ENCODE measurements at places on chromosomes 5 and 9.

- DNase-seq = no peak
These were observed 165.0 kb upstream of the HMHB1 start for GRCh38 chr5:143646961-143647360.

DNA sequence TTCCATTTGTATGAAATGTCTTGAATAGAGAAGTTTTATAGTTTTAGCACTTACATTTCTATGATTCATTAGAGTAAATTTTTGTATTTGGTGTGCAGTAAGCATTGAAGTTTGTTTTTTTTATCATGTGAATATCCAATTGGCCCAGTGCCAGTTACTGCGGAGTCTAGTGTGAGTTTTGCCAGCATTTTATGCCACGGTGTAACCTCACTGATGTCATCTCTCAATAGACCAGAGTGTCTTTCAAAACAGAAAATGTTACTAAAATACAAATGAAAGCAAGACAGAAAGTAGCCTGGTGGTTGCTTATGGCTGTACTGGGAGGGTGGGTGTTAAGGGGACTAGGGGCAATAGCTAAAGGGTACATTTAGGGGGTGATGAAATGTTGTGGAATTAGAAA, 62.8 kb downstream of the IPPK start:
- no peak for DNase-seq

DNA sequence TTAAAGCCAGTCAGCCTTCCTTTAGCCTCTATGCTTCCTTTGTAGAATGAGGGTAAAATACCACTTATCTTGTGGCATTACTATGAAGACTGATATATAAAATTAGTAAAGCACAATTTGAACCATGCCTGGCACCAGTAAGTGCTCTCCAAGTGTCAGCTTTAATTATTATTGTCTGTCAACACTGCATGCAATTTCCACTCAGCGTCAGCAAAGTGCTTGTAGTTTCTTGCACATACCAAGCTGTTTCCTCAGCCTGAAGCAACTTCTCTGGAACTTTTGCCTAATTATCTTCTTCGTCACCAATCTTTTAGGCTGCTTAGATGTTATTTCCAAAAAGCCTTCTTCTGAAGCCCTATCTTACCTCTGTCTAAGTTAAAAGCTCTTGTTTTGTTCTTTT, 177.3 kb downstream of the CDC42SE2 start:
- no peak for DNase-seq

DNA sequence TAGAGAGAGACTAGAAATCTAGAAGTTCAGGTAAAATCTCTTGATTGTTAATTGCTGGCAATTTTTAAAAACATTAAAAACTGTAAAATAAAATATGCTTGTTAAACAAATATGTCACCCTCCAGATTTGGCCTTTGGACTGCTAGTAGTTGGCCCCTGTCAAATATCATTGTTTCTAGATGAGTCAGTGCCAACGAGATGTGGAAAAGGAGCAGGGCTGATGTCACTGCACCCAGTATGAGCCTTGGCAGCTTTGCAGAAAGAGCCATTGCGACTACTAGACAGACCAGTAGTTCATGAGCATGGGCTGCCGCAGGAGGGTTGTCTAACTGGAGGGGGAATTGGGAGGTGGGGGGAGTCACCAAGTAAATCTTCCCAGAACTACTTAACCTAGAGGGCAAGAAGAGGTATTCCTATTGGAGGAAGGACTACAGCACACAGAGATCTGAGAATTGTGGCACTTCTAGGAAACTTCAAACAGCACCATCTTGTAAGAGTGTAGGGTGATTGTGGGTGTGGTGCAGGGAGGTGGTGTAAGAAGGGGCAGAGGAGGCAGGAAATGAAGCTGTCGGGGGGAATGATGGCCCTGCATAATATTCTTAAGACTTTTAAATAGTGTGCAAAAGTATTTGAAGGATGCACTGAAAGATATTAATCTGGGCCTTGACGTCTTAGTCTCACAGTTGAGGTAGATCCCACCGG, 7.1 kb upstream of the DOCK2 start:
- DNase-seq = no peak

GRCh38 chr9:72165821-72166547, 16.7 kb downstream of the GDA start:
- no peak for DNase-seq

GRCh38 chr9:35112257-35113020, 3.2 kb downstream of the ATOSB start:
- no peak for DNase-seq

- DNase-seq = no peak
These were observed 200.5 kb downstream of the ARHGEF28 start for GRCh38 chr5:73826301-73827105.

- DNase-seq = no peak
These were observed 1209.3 kb upstream of the C9orf72 start for GRCh38 chr9:28782630-28783029.

- DNase-seq = no peak
These were observed 344.7 kb upstream of the RGMB start for GRCh38 chr5:98428806-98429205.

DNA sequence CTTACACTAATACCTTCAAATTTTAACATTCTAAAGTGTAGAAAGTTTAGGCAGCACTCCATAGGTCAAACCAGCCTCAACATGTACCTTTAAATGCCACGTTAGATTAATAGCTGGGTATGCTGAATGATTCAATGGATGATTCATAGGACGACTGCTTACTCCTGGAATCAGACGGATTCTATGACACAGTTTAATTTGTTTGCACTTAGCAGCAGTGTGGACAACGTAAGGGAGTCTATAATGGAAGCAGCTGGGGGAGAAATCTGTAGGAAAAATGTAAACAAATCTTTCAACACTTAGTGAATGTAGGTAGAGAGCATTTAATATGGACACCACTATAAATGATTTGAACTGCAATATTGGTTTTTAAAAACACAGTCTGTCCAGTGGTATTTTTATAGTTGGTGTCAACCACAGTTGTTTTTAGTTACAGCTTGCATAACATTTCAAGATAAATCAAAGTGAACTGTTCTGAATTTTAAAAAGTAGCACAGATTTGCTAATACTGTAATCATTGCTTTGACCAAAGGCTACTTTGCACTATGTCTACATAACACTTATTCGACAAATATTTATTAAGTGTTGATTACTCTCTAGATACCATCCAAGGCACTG, 701.5 kb upstream of the MEF2C start:
- DNase-seq = no peak

DNA sequence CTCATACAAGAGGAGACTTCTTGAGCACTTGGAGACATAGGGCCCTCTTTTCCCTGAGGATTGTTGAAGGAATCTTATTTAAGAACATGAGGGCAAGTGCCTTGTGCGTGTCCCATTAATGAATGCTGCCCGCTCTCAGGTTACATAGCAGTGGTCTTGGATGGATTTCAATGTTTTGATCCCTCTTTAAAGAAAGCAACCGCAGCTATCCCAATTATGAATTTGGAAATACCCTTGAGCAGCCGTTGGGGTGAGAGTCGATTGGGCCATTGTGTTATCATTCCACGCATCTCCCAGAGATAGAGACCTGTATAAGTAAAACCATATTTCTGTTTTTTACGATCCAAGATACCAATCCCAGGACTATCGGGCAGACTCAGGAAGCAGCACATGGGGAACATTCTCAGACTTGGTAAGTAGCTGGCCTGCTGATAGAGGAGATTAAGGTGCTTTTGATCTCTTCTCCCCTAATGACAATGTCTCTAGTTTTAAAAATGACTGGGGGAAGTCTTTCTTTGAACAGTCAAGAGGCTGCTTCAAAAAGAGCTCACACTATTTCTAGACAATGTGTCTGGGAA, 145.3 kb downstream of the MACROH2A1 start:
- DNase-seq = no peak

GRCh38 chr5:31083364-31083763, 110.1 kb upstream of the CDH6 start:
- no peak for DNase-seq

- DNase-seq = no peak
These were observed 140.9 kb downstream of the ZNF608 start for GRCh38 chr5:124605541-124605940.

DNA sequence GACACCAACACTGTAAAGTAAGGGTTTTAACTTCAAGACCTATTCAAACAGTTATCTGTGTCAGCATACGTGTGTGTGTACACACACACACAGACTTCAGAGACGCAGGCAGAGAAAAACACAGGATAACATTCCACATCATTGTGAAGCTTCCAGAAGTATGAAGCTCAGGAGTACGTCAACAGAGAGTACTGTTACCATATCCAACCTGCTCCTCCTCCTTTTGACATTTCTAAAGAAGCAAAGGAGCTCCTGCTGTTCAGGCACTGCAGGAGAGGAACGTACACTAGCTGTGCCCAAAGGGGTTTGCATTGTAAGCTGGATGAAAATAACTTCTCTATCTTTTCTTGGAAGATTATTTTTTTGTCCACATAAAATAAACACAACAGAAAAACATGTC, 180.7 kb downstream of the MEF2C start:
- no peak for DNase-seq

DNA sequence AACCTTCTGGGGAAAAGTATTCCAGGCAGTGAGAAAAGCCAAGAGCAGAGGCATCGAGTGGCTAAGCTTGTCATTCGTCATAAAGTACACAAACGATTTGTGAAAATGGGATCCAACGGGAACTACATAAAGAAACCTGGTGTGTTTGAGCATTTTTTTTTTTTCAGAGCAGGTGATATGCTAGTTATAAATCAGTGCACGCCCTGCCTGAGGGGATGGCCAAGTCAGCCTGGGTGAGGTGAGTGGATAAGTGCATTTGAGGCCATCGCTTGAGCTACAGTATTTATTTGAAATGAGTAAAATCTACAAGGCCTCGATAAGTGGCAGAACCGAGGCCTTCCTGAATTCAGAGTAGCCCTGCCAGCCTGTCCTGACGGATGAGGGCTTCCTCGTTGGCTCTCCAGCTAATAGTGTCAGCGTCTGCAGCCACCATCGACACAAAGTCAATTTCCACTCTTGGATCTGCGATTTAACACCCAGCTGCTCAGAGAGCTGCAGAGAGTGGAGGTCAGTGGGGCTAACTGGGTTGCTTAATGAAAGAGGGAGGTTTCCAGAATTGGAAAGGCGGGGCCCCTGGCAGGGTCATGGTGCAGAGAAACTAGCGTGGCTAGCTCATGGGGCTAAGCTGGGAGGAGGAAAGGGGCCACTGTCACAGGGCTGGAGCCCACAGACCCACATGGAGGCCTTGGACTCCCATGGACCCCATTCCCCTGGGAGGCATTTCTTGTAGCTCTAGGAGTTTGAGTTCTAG, 27.3 kb downstream of the PPARGC1B start:
- no peak for DNase-seq

All from NCI-H82 (cell line).